ENCODE measurements at places on chromosomes 3 and 15.

DNA sequence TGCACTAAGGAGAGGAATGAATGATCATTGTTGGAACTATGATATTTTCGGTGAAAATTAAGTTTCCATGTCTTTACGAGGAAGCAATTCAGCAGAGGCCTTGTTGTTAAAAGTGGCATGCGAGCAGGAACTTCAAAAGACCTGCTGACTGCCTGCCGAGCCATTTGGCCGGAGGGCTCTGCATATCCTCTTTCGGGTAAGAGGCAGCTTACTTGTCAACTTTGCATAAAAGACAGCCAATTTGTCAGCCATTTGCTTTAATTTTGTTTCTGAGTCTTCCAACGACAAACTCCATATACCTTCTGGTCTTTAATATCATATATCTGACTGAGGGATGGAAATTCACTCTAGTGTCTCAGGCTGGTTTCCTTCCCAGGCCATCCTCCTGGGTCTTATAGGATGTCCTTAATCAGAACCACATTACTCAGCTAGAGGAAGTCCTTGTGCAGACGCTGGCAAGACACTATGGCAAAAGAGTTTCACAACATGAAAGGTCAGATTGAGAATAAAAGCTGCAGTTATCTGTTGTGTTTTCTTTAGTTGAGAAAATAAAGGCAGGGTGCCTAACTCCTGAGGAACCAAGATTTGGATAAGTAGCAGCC is 128.7 kb upstream of the WNT5A start:
- no peak for DNase-seq

DNA sequence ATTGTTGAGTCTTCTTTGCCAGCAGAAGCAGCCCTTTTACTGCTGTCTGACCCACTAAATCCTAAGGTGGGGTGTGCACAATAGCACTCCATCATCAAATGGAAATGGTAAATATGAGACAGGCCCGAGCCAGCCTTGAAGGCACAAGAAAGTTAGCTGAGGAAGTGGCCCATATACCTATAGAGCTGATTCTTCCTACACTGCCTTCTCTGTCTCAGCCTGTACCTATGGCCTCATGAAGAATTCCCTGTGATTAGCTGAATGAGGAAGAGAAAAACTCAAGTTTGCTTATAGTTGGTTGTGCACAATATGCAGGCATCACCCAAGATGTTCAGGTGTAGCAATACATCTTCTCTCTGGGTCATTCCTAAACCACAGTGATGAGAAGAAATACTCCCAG is 31.7 kb upstream of the XCR1 start:
- no peak for DNase-seq

DNA sequence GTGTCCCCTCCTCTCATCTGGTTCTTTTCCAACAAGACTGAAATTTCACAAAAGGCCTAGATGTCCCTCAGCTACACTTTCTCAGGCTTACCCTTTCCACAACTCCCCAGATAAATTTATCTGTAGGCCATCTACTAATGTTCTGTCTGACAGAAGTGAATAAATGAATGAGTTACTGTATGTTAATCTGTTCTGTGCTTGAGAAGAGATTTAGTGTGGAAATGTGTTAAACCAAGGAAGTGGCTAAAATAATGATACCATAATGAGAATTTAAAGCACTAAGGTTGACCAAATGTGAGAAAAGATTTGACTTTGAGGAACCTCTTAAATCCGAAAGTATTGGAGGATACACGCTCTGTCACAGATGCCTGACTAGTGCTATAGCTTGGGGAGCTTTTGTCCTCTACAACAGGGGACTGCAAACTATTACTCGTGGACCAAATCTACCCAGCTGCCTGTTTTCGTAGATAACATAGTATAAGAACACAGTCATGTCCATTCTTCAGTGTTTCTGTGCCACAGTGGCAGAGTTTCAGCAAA is 74.8 kb upstream of the P2RY1 start:
- no peak for DNase-seq

- no peak for DNase-seq
Observed at GRCh38 chr15:96088650-96089049, 241.8 kb upstream of the NR2F2 start.

- no peak for DNase-seq
Observed at GRCh38 chr15:59993950-59994401, 10.1 kb upstream of the FOXB1 start.

DNA sequence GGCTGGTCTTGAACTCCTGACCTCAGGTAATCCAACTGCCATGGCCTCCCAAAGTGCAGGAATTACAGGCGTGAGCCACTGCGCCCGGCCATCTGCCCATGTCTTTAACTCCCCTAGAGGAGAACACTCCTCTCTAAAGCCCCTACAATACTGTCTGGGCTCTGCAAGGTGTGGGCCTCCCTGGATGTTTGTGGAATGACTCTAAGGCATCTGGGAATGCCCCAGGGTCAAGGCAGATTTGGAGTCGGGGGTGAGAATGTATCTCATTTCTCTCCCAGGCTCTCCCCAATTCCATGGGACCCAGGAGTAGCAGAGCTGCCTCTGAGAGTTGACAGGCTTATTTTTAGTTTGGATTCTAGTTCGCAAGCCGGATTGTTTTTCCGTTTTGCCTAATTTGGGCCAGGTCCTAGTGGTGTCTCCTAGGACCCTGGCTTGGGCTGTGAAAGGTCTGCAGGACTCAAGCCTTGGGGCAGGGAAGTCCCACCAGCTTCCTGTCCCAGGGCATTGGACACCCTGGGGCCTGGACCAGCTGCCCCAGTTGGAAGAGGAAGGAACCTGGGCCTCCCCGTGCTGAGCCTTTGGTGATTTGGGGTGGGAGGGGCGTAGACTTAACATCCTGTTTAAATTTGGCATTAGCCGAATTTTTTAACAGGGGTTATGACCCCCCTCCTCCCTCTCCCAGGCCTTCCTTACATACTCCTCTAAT is 53.5 kb downstream of the MAGEF1 start:
- DNase-seq, result no peak

Measured in COR-L47 (cell line).